Mammary epithelial cell (primary cell): ENCODE measurements at places on chromosomes 6 and 20. TPM values are rescaled to one million over a fixed set of nuclear protein-coding genes. Genes with fewer than 3 reads are reported as not detected.

SLC32A1 gene
- total RNA-seq: not detected

DYNLRB1 gene
- total RNA-seq: 95.6 and 113 TPM in 2 replicates

UCKL1 gene
- 32.8 and 34.3 TPM in 2 replicates for total RNA-seq

TRIM40 gene
- total RNA-seq: not detected

POM121L2 gene
- not detected for total RNA-seq

ERMARD gene
- total RNA-seq: 32.4 and 41.2 TPM in 2 replicates

FOXS1 gene
- not detected in 2 replicates for total RNA-seq

PRRC2A gene
- total RNA-seq: 219 and 249 TPM in 2 replicates

RNASET2 gene
- total RNA-seq: 17.0 TPM

GPR6 gene
- total RNA-seq: not detected in 2 replicates

DZANK1 gene
- 2.4 and 2.8 TPM in 2 replicates for total RNA-seq

C6orf132 gene
- total RNA-seq: 10.3 TPM

ESR1 gene
- 0.33 TPM for total RNA-seq

LZTS3 gene
- total RNA-seq: 16.3 TPM

KCNK15 gene
- 0.16 and 0.31 TPM in 2 replicates for total RNA-seq

RIMS4 gene
- 0.08 and 0.12 TPM in 2 replicates for total RNA-seq

BHLHE23 gene
- total RNA-seq: not detected

ADA gene
- 9.4 and 10.5 TPM in 2 replicates for total RNA-seq

GGTLC1 gene
- not detected in 2 replicates for total RNA-seq

SEMG1 gene
- not detected for total RNA-seq

MYH7B gene
- 0.08 and 0.28 TPM in 2 replicates for total RNA-seq

OPN5 gene
- not detected in 2 replicates for total RNA-seq

DPPA5 gene
- not detected for total RNA-seq

FAM209B gene
- not detected in 2 replicates for total RNA-seq

VSX1 gene
- not detected for total RNA-seq

TINAG gene
- total RNA-seq: not detected

PDYN gene
- not detected for total RNA-seq

OR2J3 gene
- not detected in 2 replicates for total RNA-seq

RUNX2 gene
- 4.2 TPM for total RNA-seq

SAMD10 gene
- total RNA-seq: 1.5 and 3.5 TPM in 2 replicates

PAX1 gene
- not detected for total RNA-seq

WFDC10B gene
- 0.52 TPM in 1 of 2 replicates, not detected in the other for total RNA-seq

POU3F2 gene
- total RNA-seq: not detected in 2 replicates

SLCO4A1 gene
- 0.17 TPM for total RNA-seq

RPP21 gene
- total RNA-seq: 19.0 TPM

OR5V1 gene
- not detected in 2 replicates for total RNA-seq

SMAP1 gene
- total RNA-seq: 20.2 TPM
